Fibroblast of skin of left biceps (primary cell): ENCODE measurements at places on chromosomes 4 and X.

- no peak for DNase-seq
These were observed 50.4 kb downstream of the APOO start for GRCh38 chrX:23857363-23857762.

DNA sequence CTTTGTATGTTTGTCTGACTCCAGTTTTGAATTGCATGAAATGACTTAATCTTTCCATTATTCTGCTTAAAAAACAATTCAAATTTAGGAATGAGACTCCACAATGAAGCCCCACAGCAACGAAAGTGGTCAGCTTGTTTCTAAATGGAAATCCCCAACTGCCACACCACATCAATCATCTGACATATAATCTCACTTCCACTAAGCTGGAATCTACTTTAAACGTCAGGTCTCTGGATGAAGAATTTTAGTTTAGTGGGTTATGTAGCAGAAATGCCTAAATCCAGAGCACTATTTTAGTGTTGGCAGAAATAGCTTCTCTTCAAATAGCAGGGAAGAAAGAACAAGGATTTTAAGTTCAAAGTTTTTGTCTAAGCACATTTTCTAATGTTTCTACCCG, 1.7 kb upstream of the BMP2K start:
- no peak for DNase-seq

- no peak for DNase-seq
These were observed 52.7 kb upstream of the FAT4 start for GRCh38 chr4:125262079-125262478.

DNA sequence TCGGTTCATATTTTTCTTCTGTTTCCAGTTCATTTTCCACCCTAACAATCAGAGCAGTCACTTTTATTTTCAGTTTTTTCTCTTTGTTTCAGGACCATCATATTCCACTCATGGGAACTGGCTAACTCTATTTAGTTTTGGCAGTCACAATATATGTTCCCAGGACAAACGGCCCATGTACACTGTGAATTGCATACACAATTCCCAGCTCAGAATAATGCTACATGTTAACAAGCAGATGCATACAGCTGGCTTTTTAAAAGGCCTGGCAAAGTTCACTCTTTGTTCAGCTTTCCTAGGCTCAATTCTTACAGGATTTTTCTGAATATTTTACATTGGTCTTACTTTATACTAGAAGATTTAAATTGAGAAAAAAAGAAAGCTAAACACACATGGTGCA, 224.9 kb downstream of the ANKRD50 start:
- no peak for DNase-seq

- DNase-seq = no peak
These were observed 276.0 kb upstream of the TET2 start for GRCh38 chr4:104870495-104871233.

DNA sequence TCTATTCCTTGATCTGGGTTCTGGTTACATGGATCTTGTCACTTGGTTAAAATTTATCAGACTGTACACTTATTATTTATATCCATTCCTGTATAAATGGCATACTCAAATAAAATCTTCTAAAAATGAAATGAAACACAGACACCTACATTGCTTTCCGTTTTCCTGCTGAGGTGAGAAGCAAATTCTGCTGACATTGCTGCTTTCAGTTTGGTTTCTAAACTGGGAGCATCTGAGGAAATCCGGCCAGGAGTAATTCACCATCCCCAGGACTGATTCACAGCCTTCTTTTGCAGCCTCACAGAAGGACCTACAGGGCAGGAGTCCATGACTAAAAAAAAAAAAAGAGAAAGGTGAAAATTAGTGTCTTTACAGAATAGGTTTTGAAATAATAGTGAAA, 93.6 kb downstream of the CORIN start:
- DNase-seq = no peak

- no peak for DNase-seq
These were observed 28.2 kb downstream of the NHS start for GRCh38 chrX:17403189-17403691.

DNA sequence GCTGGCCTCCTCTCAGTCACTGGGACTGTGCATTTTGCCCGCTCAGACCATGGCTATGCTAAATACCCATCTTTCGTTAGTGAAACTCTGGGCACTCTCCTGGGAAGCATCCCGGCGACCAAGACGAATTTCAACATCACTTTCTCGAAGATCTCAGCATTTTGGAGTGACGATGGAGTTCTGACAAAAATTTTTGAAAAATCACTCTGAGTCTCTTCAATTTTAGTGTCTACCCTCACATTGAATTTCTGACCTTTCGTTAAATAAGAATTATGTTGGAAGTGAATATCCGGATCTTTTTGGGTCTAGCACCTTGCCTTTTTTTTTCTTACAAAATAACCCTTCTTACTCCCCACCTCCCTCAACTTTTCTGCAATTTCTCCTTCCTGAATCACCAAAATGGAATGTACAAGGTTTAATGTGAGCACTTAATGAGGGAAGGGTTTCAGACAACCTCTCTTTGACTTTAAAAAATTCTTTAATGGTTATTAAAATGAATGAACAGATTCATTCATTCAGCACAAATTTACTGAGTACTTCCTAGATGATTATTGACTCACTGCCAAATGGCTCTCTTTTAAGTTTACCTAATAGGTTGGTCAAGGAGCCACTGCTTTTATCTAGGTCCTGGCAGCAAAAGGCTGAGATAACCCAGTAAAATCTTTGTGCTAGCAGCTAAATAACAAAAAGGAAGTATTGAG, 746 bp upstream of the AADAT start:
- DNase-seq = no peak

- DNase-seq = no peak
These were observed 89.4 kb downstream of the AFF1 start for GRCh38 chr4:87024201-87024600.

DNA sequence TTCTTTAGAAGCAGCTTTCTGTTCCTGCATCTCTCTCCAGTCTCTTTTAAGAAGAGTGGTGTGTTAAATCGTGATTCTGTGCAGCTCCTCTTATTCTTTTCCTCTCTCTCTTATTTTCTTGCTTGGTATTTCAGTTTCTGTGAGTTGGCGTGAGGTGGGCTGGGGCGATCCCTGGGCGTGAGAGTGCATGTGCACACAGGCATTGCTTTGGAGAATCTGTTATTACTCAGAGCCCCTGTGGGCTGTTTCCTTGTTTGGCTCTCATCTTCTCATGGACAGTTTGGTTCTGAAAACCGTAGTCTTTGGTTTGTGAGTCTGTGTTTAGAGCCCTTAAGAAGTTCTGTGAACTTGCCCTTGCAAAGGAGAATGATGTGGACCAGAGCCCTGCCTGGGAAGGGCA, 97.2 kb upstream of the CLNK start:
- DNase-seq = no peak

DNA sequence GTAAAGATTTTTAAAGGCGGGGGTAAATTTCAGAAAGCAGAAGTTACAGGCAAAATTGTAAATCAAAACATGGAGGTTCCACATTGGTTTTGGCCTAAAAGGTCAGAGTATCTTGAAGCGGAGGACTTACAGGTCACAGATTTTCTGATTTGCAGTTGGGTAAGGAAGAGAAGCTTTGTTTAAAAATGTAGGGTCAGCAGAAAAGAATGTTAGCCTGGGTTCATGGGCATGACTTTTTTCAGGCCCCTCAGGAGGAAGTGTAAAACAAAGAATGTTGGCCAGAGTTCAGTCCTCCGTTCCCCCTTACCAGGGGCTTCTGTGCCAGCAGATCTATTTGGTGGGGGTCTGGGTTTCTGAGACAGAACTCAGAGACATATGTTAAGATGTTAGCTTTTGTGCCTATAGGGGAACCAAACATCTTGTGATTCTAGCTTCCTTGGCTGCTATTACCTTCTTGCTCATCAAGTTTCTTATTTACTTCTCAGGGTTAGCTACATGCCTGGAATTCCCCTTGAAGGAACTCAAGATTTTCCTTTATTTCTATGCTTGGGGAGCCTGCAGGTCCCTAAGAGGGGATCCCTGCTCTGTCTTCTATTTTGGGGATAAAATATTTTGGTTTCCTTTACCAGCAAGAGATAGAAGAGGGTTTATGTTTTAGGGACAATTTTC, 160.3 kb downstream of the ANK2 start:
- DNase-seq = no peak

GRCh38 chr4:3820806-3821579, 54.8 kb downstream of the ADRA2C start:
- no peak for DNase-seq
